ENCODE measurements at places on chromosomes 4 and X.

GRCh38 chr4:75752637-75753036, 28.3 kb downstream of the USO1 start:
- no peak for DNase-seq

DNA sequence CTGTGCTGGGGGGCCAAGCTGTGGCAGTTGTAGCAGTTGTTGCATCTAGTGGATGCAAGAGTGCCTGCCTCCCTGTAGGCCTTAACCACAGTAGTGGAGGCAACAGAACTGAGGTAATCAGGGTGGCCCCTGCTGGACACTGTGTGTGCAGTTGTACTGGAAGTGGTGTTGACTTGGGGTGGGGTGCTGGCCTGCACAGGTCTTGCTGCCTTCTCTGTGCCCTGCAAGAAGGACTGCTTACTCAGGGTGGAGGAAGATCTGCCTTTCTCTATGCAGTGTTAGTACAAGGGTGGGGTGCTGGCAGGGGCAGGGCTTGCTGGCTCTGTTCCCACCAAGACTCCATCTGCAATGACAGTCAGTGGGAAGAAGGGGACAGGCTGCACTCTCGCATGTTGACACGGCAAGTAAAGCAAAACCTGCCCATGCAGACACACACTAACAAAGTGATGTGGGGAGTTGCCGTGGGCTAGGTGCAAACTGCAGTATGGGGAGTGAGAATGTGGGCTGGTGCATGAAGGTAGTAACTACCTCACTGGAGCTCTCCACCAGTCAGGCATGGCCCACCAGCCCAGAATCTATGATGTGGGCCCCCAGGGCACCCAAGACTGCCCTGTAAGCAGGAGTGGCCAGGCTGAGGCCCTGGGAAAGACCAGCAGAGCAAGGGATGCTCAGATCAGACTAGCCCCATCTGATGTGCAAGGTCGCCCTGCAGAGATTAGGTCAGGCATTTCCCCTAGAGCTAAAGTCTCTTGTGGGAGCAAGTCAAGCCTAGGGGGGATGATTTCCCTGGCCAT, 594.9 kb downstream of the TECRL start:
- no peak for DNase-seq

DNA sequence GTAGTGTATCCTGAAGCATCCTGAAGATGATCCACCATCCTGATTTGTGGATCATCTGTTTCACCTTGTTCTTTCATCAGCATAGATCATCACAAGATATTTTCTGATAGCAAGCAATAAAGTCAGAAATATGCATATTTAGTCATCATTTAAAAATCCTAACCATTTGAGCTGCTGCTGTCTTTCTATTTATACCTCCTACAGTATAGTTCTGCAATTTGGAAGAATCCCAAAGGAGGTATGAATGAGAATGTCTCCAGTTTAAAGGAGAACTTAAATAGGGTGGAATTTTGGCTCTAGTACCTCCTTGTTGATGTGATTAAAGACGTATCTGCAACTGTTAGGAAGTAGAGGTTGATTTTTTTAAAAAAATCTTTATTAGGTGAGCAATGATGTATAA, 7.6 kb downstream of the SLC25A14 start:
- no peak for DNase-seq

- no peak for DNase-seq
Measured at GRCh38 chrX:652341-652741, 21.8 kb downstream of the SHOX start.

- DNase-seq: no peak
Measured at GRCh38 chr4:24677909-24678308, 93.6 kb upstream of the DHX15 start.

GRCh38 chrX:23745786-23746185, 2.7 kb upstream of the ACOT9 start:
- no peak for DNase-seq

- no peak for DNase-seq
Measured at GRCh38 chrX:46256875-46257274, 288.3 kb downstream of the ZNF674 start.
